Neural crest cell (in vitro differentiated cells): ENCODE measurements at places on chromosomes 7 and 10. TPM values are rescaled to one million over a fixed set of nuclear protein-coding genes. Genes with fewer than 3 reads are reported as not detected.

SLC29A4 gene
- 32.5 and 40.0 TPM in 2 replicates for total RNA-seq

DYNC1I1 gene
- 0.71 and 0.79 TPM in 2 replicates for total RNA-seq

- no peaks in the 10 kb centered on the region for H3K36me3 ChIP-seq
- H3K4me1 ChIP-seq: no peaks in the 10 kb centered on the region
- no peak overlapping the region for H3K27ac ChIP-seq
- H3K4me3 ChIP-seq: no peak overlapping the region
- H3K27me3 ChIP-seq: no peaks in the 10 kb centered on the region
- no peak for DNase-seq
These were observed 182.1 kb upstream of the NAMPT start for GRCh38 chr7:106466867-106467266.

DNA sequence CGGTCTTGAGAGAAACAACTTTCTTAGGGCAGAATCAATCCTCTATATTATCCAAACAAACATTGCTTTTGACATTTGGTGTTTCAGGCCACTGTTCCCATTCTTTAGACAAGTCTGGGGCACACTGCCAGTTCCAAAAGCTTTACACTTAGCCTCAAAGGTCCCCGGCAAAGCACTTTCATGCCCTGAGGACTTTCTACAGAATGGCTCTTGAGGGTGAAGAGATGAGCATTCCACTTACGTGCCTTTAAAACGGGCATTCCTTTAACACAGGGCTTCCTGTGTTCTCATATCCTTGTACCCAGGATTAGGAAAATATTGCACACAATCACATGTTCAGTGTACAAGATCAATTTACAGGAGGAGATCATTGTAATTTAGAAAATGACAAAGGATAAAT lies 13.1 kb upstream of the TMEM213 start:
- no peak overlapping the region for H3K4me3 ChIP-seq
- peaks cover 3% of the 10 kb centered on the region for H3K4me1 ChIP-seq
- no peaks in the 10 kb centered on the region for H3K36me3 ChIP-seq
- H3K27me3 ChIP-seq: no peaks in the 10 kb centered on the region
- H3K27ac ChIP-seq: no peak overlapping the region

CYP2C8 gene
- total RNA-seq: 2.5 and 2.8 TPM in 2 replicates

NKX2-3 gene
- not detected in 2 replicates for total RNA-seq
